T-helper 17 cell (primary cell): ENCODE measurements at places on chromosomes 3 and 15.
A peak's percentile ranks its signal among the peaks of the same experiment; 100 is the strongest.

- DNase-seq, result no peak
These were observed 61.3 kb downstream of the VGLL4 start for GRCh38 chr3:11582191-11582968.

DNA sequence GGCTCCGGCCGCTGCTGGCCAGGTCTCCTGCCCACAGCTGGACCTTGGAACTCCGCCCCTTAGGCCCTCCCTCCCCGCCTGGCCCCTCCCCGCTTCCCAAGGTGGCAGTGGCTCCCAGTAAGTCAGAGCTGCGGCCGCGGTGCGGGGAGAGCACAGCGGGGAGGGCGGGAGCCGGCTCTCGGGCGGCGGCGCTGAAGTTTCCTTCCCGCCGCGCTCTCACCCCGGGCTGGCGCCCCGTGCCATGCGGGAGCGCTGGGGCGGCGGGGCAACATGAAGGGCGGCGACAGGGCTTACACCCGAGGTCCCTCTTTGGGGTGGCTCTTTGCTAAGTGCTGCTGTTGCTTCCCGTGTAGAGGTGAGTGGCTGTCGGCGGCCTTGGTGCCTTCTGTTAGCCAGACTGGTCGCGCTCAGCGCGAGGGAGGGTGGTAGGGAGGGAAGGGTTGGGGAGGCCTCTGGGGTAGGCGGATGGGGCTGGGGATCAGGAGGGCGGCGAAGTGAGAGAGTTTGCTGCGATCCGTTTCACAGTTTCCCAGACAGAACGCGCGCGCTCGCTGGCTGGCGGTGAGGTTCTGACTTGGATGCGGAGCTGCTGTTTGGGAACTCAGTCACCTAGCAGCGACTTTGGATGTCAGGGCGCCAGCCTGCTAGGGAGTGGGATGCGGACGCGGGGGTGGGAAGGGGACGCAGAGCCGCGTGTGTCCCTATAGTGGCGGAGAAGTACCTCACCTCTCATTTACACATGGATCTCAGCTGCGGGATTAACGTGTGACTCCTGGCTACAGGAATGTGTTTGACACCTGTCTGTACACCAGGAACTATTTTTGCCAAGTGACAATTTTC is 145.5 kb upstream of the UMPS start:
- DNase-seq, result no peak

GRCh38 chr3:151174351-151174750 is 28.7 kb downstream of the GPR171 start:
- DNase-seq, result no peak

DNA sequence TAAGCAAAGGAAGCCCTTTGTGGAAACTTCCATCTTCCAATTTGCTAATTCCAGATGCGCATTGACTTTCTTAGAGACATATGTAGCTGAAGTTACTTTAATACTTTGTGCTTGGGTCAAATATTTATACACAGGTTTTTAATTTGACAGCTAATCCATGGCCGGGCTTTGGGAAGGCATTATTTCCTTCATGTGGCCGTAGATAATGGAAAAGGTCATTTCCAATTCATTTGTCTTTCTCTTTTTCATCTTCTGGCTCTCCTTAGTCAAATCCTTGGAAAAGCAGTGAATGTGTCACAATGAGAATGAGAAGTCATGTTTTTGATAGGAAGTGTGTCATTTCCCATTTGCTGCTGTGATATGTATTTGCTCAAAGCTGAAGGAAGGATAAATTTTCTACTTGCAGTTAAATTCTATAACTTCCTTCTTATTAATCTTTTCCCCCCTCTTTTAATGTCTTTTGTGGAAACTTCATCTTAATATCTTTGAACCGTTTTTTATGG is 323.3 kb downstream of the CLSTN2 start:
- no peak for DNase-seq

DNA sequence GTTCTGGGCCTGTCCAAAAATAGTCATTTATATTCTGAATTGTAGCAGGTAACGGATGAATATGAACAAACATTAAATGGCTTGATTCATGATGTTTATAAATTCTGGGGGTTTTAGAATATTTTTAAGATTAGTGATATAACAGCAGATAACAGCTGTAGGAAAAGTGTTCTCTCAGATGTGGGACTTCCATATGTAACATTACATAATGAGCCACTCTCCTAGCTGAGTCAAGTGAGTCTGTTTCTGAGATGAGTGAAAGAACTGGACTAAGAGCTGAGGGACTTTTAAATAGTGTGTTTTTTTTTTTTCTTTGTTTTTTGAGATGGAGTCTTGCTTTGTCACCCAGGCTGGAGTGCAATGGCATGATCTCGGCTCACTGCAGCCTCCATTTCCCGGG is 13.9 kb downstream of the YEATS2 start:
- no peak for DNase-seq

DNA sequence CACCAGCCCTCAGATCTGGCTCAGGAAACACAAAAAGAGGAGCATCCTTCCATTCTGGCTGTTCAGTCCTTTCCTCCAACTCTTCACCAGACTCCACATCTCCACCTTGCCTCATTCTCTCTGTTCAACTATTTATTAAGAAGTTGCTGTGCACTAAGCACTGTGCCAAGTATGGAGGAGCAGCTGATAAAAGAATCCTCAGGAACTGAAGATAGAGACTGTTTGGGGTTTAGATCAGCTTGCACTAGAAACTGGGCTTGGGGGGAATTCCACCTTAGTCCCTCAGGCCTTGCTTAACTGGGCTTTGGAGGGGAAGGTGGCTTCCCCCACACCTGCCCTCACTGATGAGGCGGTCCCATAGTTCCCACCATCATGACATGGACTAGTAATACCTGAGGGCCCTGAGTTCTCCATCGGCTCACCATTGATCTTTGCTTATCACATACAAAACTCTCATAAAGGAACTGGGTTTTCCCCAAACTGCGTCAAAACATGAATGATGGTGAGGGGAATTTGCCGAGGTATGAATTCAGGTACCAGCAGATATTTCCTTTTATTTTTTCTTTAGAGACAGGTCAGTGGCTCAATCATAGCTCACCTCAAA is 1.7 kb upstream of the CCR8 start:
- peak; percentile 22 for DNase-seq
